ENCODE measurements at places on chromosomes 2 and 18.

DNA sequence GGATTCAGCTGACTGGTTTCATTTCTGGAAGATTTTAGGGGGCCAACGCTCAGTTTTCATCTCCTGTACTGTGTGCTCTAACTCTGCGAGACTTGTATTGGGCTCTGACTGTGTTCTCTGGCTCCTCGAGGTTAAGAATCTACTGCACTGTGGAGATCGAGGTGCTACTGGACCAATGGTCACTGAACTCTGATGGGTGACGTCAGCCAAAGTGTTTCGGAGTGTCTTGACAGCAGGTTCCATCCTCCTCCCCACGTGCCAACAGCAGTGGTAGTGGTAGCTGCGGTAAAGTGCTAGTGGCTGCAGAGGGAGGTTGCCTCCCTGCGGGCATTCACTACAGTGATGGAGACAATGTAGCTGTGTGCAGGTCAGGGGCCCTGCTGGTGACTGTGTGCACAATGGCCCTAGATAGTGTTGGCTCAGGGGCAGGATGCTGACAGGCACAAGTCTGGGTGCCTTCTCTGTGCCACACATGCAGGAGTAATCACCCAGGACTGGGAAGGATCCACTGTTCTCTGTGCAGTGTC lies 705.7 kb upstream of the DDX18 start:
- DNase-seq, result no peak

- DNase-seq, result no peak
Measured at GRCh38 chr2:98127229-98127989, 40.4 kb downstream of the VWA3B start.

GRCh38 chr2:16931441-16931840 lies 265.8 kb upstream of the CYRIA start:
- DNase-seq, result peak; percentile 7

- no peak for DNase-seq
Measured at GRCh38 chr2:135615404-135615803, 84.1 kb downstream of the R3HDM1 start.

DNA sequence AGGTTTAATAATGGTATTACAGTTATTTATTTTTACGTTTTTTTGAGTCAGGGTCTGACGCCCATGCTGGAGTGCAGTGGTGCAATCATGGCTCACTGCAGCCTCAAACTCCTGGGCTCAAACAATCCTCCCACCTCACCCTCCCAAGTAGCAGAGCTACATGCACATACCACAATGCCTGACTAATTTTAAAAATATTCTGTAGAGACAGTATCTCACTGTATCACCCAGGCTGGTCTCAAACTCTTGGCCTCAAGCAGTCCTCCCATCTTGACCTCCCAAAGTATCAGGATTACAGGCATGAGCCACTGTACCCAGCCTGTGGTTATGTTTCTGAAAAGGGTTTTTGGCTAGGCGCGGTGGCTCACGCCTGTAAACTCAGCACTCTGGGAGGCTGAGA lies 120.8 kb downstream of the ESCO1 start:
- DNase-seq, result no peak
